ENCODE measurements at places on chromosomes 5 and 9. TPM values are rescaled to one million over a fixed set of nuclear protein-coding genes. Genes with fewer than 3 reads are reported as not detected.

DNA sequence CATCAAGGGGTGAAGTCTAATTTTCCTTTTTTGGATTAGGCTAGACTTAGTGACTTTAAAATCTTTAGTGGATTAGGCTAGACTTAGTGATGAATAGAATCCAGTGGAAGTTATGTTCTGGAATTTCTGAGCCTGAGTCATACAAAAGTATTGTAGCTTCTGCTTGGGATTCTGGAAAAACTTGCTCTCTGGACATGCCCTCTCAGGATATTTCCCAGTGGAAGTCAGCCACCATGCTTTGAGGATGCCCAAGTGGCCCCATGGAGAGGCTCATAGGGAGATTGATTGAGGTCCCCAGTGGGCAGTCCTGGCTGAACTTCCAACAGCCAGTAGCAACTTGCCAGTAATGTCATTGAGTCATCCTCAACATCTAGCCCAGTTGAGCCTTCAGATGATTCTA is 112.4 kb upstream of the PRLR start:
- no peak for DNase-seq

DNA sequence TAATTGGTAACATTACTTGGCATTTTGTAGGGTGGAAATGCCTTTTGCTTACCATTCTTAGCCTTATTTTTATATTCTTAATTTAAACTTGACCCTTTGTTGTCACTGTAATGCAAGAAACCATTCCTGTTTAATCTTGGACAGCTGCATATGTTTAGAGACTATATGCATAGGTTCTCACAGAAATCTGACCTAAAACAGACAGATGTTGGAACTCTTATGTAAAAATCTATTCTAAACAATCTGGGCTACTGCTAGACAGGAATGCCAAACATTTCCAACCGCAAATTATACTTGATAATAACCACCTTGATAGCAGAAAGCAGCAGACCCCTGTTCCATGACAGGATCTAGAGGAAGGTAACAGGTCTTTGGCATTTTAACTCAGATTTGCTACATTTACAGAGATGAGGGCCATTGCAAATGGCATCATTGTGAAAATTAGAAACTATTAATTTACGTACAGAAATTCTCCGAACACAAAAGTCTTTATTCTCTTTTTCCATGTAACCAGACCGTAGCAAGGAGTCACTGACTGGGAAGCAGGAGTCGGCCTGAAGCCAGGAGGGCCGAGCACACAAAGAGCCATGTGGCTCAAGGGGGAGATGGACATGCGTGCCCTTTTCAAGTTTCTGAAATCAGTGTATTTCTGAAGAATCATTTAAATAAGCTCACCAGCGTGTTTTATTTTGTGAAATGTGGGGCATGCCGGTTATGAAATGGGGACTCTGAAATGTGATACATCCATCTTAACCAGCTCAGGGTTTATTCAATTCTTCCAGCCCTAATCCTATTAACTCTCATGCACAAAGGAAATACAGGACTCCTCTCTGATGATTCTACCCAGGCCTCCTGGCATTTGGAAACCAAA is 139.3 kb downstream of the AOPEP start:
- DNase-seq = no peak

DNA sequence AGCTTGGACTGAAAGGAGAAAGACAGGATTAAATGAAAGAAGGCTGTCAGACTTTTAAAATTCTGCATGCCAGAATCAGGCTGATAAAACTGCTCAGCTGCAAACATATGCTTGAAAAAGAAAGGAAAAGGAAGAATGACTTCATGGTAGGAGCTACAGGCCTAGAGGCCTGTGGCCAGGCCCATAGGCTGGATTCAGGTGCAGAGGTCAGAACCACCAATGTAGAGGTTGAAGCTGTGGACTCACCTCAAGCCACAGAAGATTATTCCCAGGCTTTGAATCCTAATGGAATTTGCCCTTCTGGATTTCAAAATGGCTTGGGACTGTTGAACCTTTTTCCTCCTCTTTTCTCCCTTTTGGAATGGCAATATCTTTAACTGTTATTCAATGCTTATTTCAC is 47.7 kb downstream of the TMEM38B start:
- DNase-seq = no peak

FBN2 gene
- 1.6 TPM for total RNA-seq
